Melanocyte of skin (primary cell): ENCODE measurements at places on chromosomes 4 and X. TPM values are rescaled to one million over a fixed set of nuclear protein-coding genes. Genes with fewer than 3 reads are reported as not detected.

Gene MTNR1A
- not detected in 2 replicates for total RNA-seq

Gene DGKK
- total RNA-seq: not detected in 2 replicates

Gene CTSO
- total RNA-seq: 4.7 and 9.6 TPM in 2 replicates

Gene PHEX
- 1.1 and 1.7 TPM in 2 replicates for total RNA-seq

Gene STPG2
- not detected in 2 replicates for total RNA-seq

Gene MSL3
- 22.4 and 25.8 TPM in 2 replicates for total RNA-seq

Gene SHISA3
- total RNA-seq: not detected in 2 replicates

Gene XAGE1A
- not detected in 2 replicates for total RNA-seq

Gene CYBB
- total RNA-seq: not detected in 2 replicates

Gene ATP1B4
- total RNA-seq: not detected in 2 replicates

Gene DCHS2
- total RNA-seq: not detected in 2 replicates

Gene MYOZ2
- total RNA-seq: not detected in 2 replicates

Gene PITX2
- not detected in 2 replicates for total RNA-seq

Gene KIT
- total RNA-seq: 42.2 and 44.0 TPM in 2 replicates

Gene MAGED4B
- 6.0 and 6.7 TPM in 2 replicates for total RNA-seq

Gene CDKL5
- 3.1 and 4.4 TPM in 2 replicates for total RNA-seq

Gene ADGRL3
- not detected in 2 replicates for total RNA-seq

Gene UGT2B10
- total RNA-seq: not detected in 2 replicates

Gene RAB39B
- total RNA-seq: 0.33 TPM in 1 of 2 replicates, not detected in the other

Gene DMRTC1B
- not detected in 2 replicates for total RNA-seq

Gene BDH2
- total RNA-seq: 40.6 and 50.5 TPM in 2 replicates

Gene KCNIP4
- 0.15 TPM in 1 of 2 replicates, not detected in the other for total RNA-seq

Gene SULT1B1
- under 0.01 TPM in 1 of 2 replicates, not detected in the other for total RNA-seq

Gene NPY2R
- total RNA-seq: not detected in 2 replicates

Gene GLRA3
- not detected in 2 replicates for total RNA-seq

Gene SSX4
- total RNA-seq: under 0.01 TPM in 1 of 2 replicates, not detected in the other

Gene PARM1
- not detected in 2 replicates for total RNA-seq

Gene ABHD18
- total RNA-seq: 5.9 and 6.9 TPM in 2 replicates

Gene CYTL1
- 16.0 and 27.6 TPM in 2 replicates for total RNA-seq

Gene CABS1
- not detected in 2 replicates for total RNA-seq

Gene CNKSR2
- 3.1 and 3.3 TPM in 2 replicates for total RNA-seq

Gene TLR3
- total RNA-seq: 25.3 and 32.6 TPM in 2 replicates

Gene MCF2
- total RNA-seq: 7.7 and 14.2 TPM in 2 replicates

Gene STK32B
- total RNA-seq: 12.3 and 13.0 TPM in 2 replicates

Gene ENPEP
- under 0.01 TPM in 1 of 2 replicates, not detected in the other for total RNA-seq

Gene NAT8L
- total RNA-seq: 0.67 and 2.2 TPM in 2 replicates

Gene FAM53A
- total RNA-seq: 3.5 and 5.0 TPM in 2 replicates

Gene MAP3K15
- total RNA-seq: not detected in 2 replicates

Gene PPEF2
- total RNA-seq: not detected in 2 replicates

Gene SYTL4
- 5.0 and 6.0 TPM in 2 replicates for total RNA-seq

Gene PRRG1
- 10.7 and 12.0 TPM in 2 replicates for total RNA-seq

Gene NDST3
- under 0.01 and 0.15 TPM in 2 replicates for total RNA-seq
